ENCODE measurements at places on chromosomes 7 and 10.

GRCh38 chr10:111091833-111092232 lies 15.0 kb downstream of the ADRA2A start:
- no peak overlapping the region for H3K4me3 ChIP-seq
- DNase-seq: no peak
- H3K36me3 ChIP-seq: no peaks in the 10 kb centered on the region
- no peaks in the 10 kb centered on the region for H3K4me1 ChIP-seq
- H3K27ac ChIP-seq: no peak overlapping the region
- H3K27me3 ChIP-seq: peaks cover 79% of the 10 kb centered on the region

DNA sequence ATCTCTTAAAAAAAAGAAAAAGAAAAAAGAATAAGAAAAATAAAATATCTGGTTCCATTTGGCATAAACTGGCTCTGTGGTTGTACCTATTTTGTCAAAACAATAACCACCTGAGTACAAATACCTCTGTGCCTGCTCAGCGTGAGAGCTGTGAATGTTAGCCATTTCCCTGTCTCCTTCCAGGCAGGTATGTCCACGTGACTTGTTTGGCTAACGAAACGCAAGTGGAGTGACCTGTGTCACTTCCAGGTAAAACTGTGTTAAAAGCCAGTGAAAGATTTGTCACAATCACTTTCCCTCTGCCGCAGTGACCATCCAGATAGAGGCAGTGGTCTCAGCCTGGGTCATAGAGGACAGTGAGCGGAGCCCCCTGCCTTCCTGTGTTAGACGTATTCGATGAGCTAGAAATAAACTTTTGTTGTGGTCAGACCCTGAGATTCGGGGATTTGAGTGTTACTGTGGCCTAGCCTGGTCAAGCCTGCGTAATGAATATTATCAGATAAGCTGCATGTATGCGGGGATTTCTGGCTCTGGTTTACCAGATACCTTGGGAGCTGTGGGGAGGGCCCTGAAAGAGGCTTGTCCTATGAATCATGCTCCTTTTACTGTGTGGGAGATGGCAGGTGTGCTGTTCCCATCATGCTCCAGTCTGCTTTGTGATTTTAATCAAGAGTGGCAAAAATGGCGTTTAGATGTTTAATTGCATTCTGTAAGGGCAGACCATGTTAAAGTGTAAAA lies 3.8 kb downstream of the PTER start:
- peak overlapping the region; percentile 93 for H3K27ac ChIP-seq
- H3K4me1 ChIP-seq: peaks cover 35% of the 10 kb centered on the region
- no peak for DNase-seq
- H3K27me3 ChIP-seq: no peaks in the 10 kb centered on the region

GRCh38 chr10:78004215-78005026 lies 24.9 kb downstream of the POLR3A start:
- no peak overlapping the region for H3K4me3 ChIP-seq
- no peak overlapping the region for H3K27ac ChIP-seq
- DNase-seq: no peak
- H3K4me1 ChIP-seq: peaks cover 12% of the 10 kb centered on the region
- H3K27me3 ChIP-seq: no peaks in the 10 kb centered on the region
- H3K36me3 ChIP-seq: peaks cover 45% of the 10 kb centered on the region

- DNase-seq: no peak
- H3K4me1 ChIP-seq: peaks cover 2% of the 10 kb centered on the region
- no peak overlapping the region for H3K4me3 ChIP-seq
These were observed 7.9 kb upstream of the WIPF3 start for GRCh38 chr7:29798422-29798821.

- peaks cover 8% of the 10 kb centered on the region for H3K4me1 ChIP-seq
- H3K36me3 ChIP-seq: peaks cover 10% of the 10 kb centered on the region
- no peak overlapping the region for H3K27ac ChIP-seq
- no peaks in the 10 kb centered on the region for H3K27me3 ChIP-seq
These were observed 278.3 kb downstream of the MAD1L1 start for GRCh38 chr7:1954366-1955004.
